ENCODE measurements at places on chromosomes 2 and 18. TPM values are rescaled to one million over a fixed set of nuclear protein-coding genes. Genes with fewer than 3 reads are reported as not detected.
A peak's percentile ranks its signal among the peaks of the same experiment; 100 is the strongest.

GRCh38 chr2:72211777-72212485 is 64.3 kb upstream of the CYP26B1 start:
- ATAC-seq = peak; percentile 35

Gene REG3G
- not detected for total RNA-seq

GRCh38 chr2:74764429-74765272 is 69.3 kb upstream of the HK2 start:
- ATAC-seq = no peak

DNA sequence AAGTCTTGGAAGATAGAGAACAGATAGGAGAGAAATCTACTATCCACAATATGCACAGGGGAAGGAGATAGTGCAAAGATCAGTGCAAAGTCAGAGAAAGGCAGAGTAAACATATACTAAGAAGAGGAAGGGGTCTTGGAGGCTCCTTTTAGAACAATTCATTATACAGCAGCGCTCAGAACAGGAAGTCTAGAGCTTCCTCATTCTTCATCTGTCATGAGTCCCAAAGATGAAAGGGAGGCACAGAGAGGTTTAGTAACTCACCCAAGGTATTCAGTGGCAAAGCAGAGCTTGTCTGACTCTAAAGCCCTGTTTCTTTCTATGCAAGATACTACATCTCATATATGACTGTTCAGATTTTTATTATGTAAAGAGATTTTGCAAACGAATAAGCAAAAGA is 1.4 kb downstream of the SP110 start:
- ATAC-seq = peak; percentile 20

DNA sequence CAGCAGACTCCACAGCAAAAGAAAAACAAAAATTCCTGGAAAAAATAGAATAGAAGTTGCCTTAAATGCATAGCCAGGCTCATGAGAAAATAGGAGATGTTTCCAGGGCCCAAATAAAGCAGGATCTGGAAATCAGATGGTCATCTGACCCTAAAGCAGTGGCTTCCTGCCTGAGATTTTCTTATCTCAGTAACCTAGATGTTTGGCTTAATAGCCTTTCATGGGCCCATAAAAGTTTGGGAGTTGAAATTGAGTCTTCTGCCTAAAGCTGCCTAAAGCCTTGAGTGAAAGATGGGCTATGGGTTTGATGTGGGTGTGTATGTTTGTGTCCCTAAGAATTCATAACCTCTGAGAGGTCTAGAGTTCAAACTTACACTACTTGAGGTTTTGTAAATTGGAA is 149.1 kb downstream of the ANTXR1 start:
- ATAC-seq = no peak

DNA sequence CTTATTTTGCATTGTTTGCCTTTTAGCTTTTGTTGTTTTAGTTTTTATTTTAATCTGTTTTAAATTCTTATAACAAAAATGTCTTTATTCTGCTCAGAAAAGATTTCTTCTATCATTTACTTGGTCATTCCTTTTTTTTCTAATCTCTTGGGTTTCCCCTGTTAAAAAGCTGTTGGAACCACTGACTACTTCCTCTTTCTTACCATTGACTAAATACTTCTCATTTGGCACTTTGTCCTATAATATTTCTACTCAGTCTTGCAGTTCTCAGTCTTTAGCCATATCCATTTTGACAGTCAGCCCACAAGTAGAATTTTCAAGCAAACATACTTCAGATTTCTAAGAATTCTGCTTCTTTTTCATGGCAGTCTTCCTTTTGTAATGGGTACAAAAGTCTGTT is 567.2 kb downstream of the SATB2 start:
- ATAC-seq = no peak

DNA sequence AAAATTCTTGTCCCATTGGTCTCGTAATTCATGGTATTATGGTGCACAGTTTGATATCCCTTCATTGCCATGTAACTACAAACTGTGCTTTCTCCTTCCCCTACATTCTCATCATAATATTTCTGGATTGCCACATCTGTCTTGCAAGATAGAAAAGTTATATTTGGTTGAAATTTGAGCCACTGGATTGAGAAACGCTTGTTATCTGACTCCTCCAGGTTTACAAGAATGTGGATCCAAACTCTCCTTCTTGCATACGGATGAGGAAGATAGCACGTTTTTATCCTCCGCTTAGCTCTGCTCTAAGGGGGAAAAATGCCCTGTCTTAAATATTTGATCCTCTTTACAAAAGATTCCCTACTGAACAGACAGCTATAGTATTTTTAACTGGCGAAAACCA is 438.2 kb downstream of the TSN start:
- ATAC-seq = no peak

- no peak for ATAC-seq
These were observed 46.1 kb upstream of the PLB1 start for GRCh38 chr2:28449488-28450395.

DNA sequence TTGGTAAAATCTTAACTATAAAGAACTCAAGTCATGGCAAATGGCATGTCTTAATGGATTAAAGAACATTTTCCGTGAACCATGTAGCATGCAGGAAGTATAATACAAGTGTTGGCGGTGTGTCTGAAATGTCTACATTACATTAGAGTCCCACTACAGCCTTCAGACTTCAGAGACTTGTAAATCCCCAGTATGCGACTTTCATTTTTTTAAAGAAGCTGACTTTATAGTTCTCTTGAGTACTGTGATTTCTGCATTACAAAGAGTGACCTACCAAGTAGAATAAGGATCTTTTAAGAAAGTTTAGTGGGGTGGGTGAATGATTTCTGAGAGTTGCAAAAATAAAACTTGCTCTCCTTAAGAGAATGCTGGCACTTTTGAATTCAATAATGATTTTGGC is 140.7 kb upstream of the FN1 start:
- ATAC-seq = no peak

DNA sequence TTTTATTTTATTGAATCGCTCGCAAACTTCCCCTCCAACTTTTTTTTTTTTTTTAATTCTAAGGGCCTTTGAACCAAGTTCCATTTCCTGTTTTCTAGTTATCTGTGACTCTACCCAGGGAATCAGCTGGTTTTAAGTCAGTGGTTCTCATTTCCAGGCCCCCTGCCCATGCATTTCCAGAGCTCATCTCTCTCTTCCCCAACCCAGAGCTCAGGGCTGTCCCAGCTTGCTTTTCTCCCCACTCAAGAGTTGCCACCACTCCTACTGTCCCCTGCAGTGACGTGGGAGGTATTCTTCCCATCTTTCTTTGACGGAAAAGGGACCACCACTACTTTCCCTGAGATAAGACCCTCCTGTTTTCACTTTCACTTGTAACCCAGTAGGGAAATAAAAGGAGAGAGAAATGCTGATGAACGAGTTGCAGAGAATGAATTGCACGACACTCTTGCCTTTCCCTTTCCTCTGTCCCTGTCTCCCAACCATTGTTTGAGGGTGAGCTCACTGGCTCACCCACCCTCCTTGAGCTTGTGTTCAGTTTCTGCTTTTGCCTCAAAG is 42.1 kb downstream of the TET3 start:
- ATAC-seq = no peak

Gene TMEFF2
- total RNA-seq = not detected

- ATAC-seq = no peak
These were observed 38.2 kb upstream of the PPM1B start for GRCh38 chr2:44130441-44130840.

GRCh38 chr2:72927619-72928550 is 10.6 kb downstream of the EMX1 start:
- no peak for ATAC-seq

GRCh38 chr2:65020943-65021528 is 31.8 kb downstream of the SLC1A4 start:
- ATAC-seq = no peak

DNA sequence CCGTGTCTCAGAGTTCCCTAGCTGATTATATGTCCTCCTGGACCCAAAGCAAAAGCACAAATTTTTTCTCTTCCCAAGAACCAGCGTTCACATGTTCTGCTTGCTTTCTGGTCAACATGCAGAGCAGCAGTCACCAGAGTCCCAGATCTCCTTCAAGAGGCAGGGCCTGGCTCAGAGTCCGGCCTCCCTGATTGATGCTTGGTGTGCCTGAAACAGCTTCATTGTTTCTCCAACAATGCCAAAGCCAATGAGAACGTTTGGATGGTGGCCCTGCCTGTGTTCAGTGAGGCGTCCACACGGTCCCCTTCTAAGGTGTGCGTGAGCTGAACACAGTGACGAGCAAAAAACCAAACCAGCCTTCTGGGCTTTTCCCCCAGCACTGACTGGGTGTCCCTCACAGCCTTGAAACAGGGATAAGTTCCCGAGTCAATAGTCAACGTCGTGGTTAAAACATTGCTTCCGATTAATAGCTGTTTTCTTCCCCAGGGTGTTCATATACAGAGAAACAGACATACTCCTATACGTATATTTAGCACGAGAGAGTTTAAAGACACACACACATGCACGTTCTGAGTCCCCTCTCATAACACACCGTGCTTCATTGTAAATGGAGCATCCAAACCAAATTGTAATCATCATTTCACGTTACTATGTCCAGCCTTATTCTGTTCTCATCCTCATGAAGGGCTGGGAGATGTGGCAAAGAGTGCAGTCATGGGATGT is 19.3 kb upstream of the POU3F3 start:
- ATAC-seq = no peak

- ATAC-seq = no peak
These were observed 563 bp upstream of the GMCL1 start for GRCh38 chr2:69828938-69829255.

All from esophagus mucosa (tissue), 1 donor.